ENCODE measurements at places on chromosomes 6 and 20.

GRCh38 chr6:16949716-16950115 is 152.1 kb upstream of the STMND1 start:
- no peak for DNase-seq

- no peak for DNase-seq
Observed at GRCh38 chr6:37042150-37042549, 36.7 kb downstream of the FGD2 start.

- DNase-seq = no peak
Observed at GRCh38 chr6:12666886-12667285, 49.7 kb upstream of the PHACTR1 start.

DNA sequence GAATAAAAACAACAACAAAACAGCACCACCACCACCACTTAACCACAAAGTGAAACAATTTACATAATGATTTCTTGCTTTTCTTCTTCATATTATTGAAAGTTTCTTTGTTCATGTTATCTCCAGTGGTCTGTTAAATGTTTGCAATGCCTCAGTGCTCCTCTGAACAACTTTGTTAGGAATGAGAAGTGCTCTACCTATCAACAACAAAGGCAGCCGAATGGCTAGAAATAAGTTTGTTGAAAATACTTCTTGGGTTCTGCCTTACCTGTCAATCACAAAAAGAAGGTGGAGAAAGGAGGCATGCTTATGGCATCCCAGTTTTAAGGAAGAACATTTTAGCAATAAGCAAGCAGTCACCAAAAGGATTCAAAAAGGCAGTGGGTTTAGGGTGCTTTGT is 490.2 kb downstream of the PRKN start:
- no peak for DNase-seq

DNA sequence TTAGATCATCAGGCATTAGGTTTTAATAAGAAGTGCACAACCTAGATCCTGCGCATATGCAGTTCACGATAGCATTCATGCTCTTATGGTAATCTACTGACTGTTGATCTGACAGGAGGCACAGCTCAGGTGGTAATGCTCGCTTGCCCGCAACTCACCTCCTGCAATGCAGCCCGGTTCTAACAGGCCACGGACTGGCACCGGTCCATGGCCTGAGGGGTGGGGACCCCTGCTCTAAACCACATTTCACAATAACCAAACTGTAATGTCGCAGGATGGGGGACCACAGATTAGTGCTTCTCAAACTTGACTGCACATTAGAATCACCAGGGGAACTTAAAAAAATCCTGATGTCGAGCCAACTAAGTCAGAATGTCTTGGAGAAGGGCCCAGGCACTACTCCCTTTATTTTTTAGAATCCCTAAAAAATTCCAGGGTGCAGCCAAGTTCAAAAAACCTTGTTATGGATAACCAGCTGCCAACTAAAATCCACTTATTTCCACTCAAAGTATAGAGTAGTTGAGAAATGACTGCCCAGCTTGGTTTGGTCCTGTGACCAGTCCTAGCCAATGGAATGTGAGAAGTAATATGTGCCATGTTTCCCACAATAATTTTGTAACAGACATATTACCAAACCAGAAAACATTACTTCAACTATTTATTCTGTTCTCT is 3.1 kb downstream of the SHPRH start:
- no peak for DNase-seq

DNA sequence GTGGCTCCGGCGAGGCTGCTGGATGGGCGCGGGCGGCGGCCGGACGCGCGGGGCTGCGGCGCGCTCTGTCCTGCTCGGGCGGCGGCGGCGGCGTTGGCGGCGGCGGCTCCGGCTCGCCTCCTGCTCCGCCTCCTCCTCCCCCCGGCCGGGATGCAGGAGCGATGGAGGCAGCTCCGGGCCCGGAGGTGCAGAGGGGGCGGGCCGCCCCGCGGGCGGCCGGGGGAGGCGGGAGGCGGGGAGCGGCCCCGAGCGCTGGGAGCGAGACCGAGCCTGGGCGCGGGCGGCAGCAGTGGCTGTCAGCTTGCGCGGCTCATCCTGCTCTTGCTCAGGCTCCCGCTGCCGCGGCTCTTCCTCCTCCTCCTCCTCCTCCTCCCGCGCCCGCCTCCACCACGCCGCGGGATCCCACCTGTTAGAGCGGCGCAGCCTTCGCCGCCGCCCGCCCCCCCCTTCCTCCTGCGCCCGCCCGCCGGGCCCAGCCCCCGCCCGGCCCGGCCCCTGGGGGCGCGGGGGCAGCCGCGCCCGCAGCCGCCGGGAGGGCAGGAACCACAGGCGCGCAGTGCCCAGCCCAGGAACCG is at the start of gene NOL4L:
Gene NOL4L (minus strand): TSS at position 323 of the 575 bp plus-strand sequence. CDS start 443 bp downstream, outside the sequence.
- DNase-seq = no peak

- DNase-seq = no peak
Observed at GRCh38 chr6:43977404-43978111, 149.7 kb downstream of the MRPL14 start.

All from NCI-H1417 treated with DMSO at 0.1 percent for 48 hours (cell line).